ENCODE measurements at places on chromosomes 11 and 22. TPM values are rescaled to one million over a fixed set of nuclear protein-coding genes. Genes with fewer than 3 reads are reported as not detected.

The PAMR1 gene
- 0.84 TPM for total RNA-seq

The MISFA gene
- total RNA-seq: 1.0 TPM

The SMIM35 gene
- not detected for total RNA-seq

The CSRP3 gene
- total RNA-seq: not detected

The OR4X1 gene
- total RNA-seq: not detected

The FXYD2 gene
- 0.74 TPM for total RNA-seq

The BMAL1 gene
- total RNA-seq: 13.3 TPM

The PLAAT5 gene
- total RNA-seq: not detected

The C1QTNF5 gene
- total RNA-seq: 127 TPM

The SCN3B gene
- 4.9 TPM for total RNA-seq

The MS4A15 gene
- not detected for total RNA-seq

The P2RY2 gene
- total RNA-seq: 1.2 TPM

The SAA1 gene
- 0.98 TPM for total RNA-seq

The SCO2 gene
- total RNA-seq: 2.3 TPM

The HBB gene
- total RNA-seq: not detected

The FREY1 gene
- 0.85 TPM for total RNA-seq

The OVCH2 gene
- total RNA-seq: not detected

The LRP4 gene
- 2.2 TPM for total RNA-seq

The OR10G8 gene
- not detected for total RNA-seq
